Amniotic epithelial cell (primary cell): ENCODE measurements at places on chromosomes 6 and 20.

DNA sequence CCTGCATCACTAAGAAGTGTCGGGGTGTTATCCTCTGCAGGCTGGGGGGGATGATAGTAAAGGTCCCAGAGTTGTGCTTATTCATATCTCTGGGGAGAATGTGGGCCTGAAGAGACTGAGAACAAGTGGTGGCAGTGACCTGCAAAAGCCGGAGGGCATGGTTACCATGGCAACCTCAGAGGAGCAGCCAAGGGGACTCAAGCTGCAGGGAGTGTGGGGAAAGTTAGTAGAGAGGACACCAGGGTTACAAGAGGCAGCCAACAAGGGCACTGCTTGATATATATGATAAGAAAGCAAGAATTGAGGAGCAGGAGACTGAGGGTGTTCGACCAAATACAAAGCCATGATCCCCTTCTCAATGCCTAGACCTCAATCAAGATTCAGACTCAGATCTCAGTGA lies 46.1 kb downstream of the HLA-F start:
- DNase-seq, result no peak

DNA sequence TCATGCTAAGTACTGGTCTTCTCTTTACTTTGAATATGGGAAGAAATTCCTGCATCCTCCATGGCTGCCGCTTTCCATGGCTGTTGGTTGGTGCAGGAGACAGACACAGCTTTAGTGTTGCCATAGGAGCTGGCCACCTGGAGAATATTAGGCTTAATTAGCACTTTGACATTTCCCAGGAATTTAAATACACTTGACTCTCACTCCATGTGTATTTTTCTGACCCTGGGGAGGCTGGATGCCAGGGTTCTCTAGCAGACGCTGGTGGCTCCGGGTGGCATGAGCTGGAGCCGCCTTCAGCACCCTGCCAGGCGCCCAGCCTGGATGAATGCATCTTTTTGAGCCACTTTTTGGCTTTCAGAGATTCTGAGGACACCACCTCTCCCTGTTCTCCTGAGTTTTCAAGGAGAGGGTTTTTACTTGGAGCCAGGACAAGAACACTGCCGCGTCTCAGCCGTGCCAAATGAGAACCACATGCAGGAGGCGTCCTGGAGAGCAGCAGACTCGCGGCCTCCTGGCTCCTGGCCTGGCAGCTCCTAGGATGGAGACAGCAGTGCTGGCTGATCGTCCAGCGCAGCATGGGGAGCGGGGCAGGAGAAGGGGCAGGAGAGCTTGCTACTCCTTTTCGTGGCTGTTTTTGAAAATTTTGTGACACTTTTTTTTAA lies 258.8 kb downstream of the SMOC2 start:
- DNase-seq, result no peak

DNA sequence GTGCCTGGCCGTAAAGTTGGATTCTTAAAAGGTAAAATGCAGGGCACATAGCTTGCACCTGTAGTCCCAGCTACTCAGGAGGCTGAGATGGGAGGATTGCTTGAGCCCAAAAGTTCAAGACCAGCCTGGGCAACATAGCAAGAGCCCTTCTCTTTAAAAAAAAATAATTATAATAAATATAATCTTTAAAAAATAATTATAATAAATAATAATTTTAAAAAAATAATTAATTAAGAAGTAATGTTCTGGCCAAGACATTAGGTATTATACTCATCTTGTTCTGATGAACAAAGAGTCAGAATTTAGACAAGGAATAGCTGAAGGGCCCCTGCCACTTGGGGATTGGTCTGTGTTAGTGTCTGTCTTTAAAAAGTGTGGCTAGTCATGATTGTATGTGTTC lies 13.9 kb downstream of the ENTPD6 start:
- no peak for DNase-seq

- DNase-seq, result no peak
Measured at GRCh38 chr6:170024940-170025339, 265.9 kb downstream of the DLL1 start.

- no peak for DNase-seq
Measured at GRCh38 chr20:57851025-57851682, 141.3 kb upstream of the PMEPA1 start.

DNA sequence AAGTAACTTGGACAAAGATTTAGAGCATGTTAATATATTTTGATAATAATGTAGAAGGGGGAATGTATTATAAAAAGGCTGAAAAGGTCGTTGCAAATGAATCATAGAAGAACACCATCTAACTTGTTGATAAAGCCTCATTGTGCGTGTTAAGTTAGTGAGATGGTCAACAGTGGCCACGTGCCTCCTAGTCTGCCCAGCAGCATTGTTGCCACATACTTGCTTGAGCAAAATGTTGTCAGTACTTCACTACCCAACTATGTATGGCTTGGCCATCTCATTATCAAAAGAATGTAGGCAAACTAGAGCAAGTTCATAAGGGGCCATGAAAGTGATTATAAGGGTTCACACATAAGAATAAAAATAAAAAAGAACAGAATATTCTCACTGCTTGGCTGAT lies 84.6 kb downstream of the PHACTR1 start:
- DNase-seq, result no peak

DNA sequence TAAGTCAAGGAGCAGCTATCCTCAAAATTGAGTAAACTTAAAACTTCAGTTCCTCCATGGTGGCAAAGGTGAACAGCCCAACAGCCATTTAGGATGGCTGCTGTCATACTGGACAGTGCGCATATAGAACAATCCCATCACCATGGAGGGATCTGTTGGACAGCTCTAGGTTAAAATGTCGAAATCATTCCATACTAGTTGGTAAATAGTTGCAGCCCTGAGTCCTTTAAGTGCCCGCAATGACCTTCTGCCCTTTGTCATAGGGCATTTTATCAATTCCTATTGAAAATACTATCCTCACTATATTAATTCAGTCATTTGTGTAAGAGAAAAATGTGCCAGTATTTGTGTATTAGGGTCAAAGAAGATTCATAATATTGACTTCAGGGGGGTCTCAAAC lies 8.9 kb upstream of the ARMH2 start:
- DNase-seq, result no peak

GRCh38 chr6:119880840-119881239 lies 531.3 kb upstream of the MAN1A1 start:
- DNase-seq, result no peak

DNA sequence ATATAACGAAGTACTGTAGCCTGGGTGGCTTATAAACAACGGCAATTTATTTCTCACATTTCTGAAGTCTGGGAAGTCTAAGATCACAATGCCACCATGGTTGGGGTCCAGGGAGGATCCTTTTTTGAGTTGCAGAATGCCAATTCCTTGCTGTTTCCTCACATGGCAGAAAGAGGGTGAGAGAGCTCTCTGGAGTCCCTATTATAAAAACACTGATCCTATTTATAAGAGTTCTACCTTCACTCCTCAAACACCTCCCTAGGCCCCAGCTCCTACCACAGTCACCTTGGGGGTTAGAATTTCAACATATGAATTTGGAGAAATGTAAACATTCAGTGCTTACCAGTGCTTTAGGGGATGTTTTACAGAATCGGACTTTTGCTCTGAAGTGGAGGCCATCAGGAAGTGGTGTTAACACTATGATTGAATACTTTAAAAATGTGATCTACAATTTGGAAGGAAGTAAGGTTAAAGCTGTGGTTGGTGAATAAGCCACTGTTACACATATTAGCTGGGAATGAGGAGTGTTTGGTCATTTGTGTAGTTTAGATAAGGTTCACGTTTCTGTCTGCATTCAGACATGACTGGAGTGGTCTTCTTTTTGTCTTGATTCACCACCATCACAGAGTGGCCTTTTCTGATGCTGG lies 79.9 kb upstream of the SPTLC3 start:
- DNase-seq, result peak; percentile 79

DNA sequence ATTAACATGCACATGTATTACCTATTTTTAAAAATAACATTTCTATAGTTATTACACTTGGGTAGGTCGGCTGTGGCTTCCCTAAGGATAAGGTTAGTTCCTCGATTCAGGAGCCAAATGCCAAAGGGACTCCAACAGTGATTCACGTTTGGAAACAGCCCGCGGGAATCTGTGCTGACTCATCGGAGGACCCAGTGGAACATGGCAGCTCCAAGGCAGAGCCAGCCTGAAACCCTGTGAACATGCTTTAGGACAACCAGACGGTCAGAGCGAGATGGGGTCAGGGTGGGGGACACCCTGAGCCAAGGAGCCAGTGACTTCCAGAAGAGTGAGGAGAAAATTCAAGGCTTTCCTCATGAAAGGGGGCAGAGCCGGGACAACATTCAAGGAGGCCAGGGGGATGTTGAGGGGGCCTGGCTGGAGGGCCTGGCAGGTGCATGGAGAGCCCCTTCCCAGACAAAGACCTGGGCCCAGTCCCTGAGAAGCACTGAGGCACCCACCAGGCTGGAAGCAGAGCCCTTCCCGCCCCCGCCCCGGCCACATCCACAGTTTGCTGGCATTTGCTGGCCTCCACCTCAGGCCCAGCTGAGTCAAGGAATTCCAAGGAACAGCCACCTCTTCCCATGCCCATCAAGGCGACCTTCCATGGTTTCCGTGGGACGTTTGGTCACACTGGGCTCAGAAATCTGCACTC lies 133.2 kb downstream of the SNX5 start:
- peak; percentile 75 for DNase-seq

- no peak for DNase-seq
Measured at GRCh38 chr6:108610270-108610839, 49.6 kb downstream of the FOXO3 start.

GRCh38 chr6:72769459-72770125 lies 147.7 kb downstream of the KCNQ5 start:
- no peak for DNase-seq

DNA sequence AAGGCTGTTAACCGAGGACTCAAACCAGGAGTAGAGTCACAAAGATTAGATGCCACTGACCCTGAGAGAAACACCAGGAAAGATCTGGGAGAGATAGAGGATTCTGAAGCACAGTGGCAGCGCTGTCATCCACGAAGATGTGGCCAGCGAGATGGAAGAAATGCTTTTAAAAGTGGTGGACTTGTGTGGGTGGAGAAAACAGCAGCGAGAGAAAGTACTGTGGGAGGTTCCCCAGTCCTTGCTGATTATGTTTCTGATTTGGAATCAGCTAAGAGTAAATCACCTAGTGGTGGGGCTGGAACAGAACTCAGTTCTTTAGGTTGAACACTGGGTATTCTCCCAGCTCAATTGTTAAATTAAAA lies 435 bp upstream of the ZNF322 start:
- peak; percentile 17 for DNase-seq

DNA sequence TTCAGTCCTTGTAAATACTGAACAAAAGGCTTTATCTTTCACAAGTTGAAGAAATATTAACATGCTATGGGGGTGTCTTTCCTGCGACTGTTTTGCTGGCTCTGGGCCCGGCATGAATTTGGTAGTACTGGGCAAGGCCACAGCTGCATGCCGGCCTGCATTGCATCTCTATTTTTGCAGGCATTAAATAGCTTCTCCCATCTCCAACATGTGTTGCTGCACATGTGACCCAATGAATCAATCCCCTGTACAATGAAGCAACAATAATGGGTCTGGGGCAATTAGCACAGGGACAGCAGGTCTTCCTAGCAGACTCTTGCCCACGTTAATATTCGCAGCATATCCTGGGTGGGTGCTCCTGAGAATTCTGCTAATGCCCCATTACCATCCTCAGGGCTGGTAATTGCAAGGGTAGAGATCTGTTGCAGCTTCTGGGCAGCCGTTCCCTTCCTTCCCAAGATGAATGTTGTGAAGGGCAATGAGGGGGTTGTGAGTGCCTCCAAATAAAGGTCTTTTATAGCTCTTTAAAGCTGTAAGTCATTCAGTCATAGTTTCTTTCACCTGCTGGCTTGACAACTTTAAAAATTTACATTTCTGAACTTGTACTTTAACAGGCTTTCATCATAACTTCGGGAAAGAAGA lies 24.3 kb upstream of the CDYL start:
- DNase-seq, result no peak
